ENCODE measurements at places on chromosomes 7 and 10.

GRCh38 chr7:35701287-35701900 lies 6.5 kb upstream of the HERPUD2 start:
- DNase-seq: no peak

- no peak for DNase-seq
Measured at GRCh38 chr10:48791267-48791928, 106.7 kb downstream of the WDFY4 start.

DNA sequence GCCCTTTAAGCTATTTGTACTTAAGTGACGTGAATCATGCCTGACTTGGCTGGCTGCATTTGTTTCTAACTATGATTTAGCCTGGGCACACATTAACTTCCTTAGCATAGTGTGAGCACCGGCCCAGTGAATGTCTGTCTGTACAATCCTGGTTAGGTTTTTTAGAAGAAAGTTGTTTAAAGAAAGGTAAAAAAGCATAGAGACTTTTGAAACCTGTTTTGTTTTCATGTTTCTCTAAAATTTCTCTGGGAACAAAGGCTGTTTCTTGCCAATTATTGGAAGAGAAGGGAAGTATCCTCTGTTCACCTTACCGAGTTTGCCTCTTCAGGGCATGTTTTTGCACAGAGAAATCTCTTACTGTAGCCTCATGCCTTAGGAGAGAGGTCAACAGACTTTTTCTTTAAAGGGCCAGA lies 42.9 kb upstream of the MET start:
- no peak for DNase-seq

DNA sequence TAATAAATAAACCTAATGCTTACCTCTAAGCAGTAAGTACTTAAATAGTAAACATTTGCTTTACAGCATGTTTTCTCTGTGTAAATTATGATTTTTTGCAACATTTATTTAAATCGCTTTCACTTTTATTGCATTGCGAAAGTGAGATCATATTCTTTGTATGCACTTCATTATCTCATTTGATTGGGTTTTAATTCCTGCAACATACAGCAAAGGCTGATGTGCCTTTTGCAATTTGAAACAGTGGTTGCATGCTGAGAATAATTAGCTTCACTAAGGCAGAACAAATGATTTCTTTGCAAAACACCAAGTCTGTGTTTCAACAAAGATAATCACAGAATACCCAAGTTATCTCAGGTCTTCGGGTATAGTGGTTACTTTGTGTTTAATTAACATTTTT lies 16.3 kb upstream of the THSD7A start:
- no peak for DNase-seq

DNA sequence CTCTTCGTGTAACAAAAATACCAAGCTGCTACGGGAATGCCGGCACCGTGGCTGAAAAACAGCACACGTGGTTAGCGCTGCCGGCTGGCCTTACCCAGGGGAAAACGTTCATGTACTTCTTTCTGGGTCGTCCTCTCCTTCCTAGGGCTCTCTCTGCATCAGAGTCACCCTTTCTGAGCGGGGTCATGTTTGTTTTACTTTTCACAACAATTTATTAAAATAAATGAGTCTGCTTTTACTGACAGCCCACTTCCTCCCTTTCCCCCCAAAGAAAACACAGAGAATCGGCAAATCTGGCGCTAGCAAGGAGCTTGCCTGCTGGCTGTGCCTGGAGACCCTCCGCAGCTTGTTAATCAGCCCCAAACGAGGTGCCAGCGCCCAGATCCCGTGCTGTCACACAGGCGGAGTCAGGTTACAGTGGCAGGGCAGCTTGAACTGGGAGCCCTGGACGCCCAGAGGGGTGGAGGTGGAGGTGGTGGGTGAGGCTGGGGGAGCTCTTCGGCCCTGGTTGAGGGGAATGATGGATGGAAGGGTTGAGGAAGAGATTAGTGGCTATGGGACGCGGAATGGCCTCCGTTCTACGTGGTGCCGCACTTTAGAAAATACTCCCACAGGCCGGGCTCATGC lies 162.2 kb upstream of the TNS3 start:
- no peak for DNase-seq

- DNase-seq: no peak
Measured at GRCh38 chr10:7251696-7252465, 159.0 kb downstream of the SFMBT2 start.

- DNase-seq: no peak
Measured at GRCh38 chr10:117675514-117676055, 133.0 kb downstream of the EMX2 start.

DNA sequence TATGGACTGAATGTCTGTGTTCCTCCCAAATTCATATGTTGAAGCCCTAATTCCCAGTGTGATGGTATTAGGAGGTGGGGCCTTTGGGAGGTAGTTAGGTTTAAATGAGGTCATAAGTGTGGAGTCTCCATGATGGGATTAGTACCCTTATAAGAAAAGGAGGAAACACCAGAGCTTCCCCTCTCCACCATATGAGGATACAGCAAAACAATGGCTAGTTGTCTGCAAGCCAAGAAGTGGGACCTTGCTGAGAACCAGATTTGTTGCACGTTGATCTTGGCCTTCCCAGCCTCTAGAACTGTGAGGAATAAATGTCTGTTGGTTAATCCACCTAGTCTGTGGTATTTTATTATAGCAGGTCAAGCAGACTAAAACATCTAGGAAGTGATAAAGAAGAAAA lies 102.2 kb downstream of the AHCYL2 start:
- no peak for DNase-seq

- no peak for DNase-seq
Measured at GRCh38 chr10:73872190-73872710, 2.1 kb downstream of the CAMK2G start.

DNA sequence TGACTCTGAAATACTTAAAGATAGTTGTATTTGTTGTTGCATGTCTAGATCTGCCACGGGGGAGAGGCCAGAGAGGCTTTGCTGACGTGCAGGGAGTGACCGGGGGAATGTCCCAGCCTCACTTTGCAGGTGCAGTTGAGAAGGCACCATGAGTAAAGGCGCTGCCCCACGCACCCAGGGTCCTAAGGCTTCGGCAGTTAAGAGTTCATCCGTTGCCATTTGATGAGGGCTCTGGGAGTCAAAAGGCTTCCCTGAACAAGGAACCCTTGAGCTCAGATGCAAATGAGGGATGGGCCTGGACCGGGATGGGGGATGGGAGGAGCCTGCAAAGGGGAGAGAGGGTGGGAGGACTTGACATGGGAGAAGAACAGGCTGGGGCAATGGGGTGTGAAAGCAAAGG lies 20.4 kb downstream of the PPP2R2D start:
- no peak for DNase-seq

DNA sequence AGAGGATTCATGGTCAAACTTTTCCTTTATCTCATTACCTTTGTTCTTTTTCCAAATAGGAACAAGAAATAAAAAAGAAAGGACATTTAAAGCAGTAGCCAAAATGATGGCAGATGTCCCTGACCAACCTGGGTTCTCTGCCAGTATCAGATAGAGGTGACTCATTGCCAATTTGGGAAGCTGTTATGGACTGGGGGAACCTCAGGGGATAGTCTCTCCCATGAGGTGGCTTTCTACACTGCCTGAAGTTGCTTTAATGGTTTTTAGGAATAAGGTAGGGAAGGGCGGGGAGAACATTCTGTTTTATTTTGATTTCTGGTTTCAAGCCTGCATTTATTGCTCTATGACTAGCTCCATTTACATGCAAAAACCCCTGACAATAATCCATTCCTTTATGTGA lies 457.9 kb upstream of the TPK1 start:
- DNase-seq: no peak

DNA sequence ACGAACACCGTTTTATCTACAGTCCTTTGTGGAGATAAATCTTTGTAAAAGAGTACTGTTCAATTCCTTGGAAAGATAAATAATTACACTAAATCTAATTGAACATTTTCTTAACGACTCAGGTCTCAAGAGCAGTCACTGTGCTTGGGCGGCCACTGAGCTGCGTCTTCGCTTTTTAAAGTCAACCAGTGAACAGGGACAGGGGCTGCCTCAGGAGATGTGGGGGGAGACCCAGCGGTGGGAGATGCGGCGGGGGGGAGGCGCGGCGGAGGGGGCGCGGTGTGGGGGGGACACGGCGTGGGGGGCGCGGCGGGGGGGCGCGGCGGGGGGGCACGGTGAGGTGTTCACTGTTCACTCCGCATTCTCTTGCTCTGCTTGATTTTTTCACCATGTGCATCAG lies 39.8 kb downstream of the CAMK2B start:
- no peak for DNase-seq

All from AG09309 (cell line).